Purkinje cell (primary cell): ENCODE measurements at places on chromosomes 16 and 17. TPM values are rescaled to one million over a fixed set of nuclear protein-coding genes. Genes with fewer than 3 reads are reported as not detected.

The SLFN13 gene
- not detected in 2 replicates for polyA plus RNA-seq

The SULT1A2 gene
- polyA plus RNA-seq: 0.59 and 1.7 TPM in 2 replicates

The GPR179 gene
- not detected in 2 replicates for polyA plus RNA-seq

The SOST gene
- polyA plus RNA-seq: not detected in 2 replicates

The CRYM gene
- 3.5 and 73.7 TPM in 2 replicates for polyA plus RNA-seq

The HOXB3 gene
- not detected in 2 replicates for polyA plus RNA-seq

The PYCARD gene
- 0.41 TPM in 1 of 2 replicates, not detected in the other for polyA plus RNA-seq

The MILR1 gene
- polyA plus RNA-seq: not detected in 2 replicates

The SSTR5 gene
- polyA plus RNA-seq: not detected in 2 replicates

The VEZF1 gene
- polyA plus RNA-seq: 5.4 and 7.8 TPM in 2 replicates

The TMIGD1 gene
- not detected in 2 replicates for polyA plus RNA-seq

The B4GALNT2 gene
- not detected in 2 replicates for polyA plus RNA-seq

The TEKT3 gene
- polyA plus RNA-seq: 0.92 and 5.4 TPM in 2 replicates

The KRT9 gene
- not detected in 2 replicates for polyA plus RNA-seq

The ATP2A3 gene
- polyA plus RNA-seq: 54.6 and 88.7 TPM in 2 replicates

The DNAH2 gene
- 0.16 TPM in 1 of 2 replicates, not detected in the other for polyA plus RNA-seq

The MT4 gene
- polyA plus RNA-seq: not detected in 2 replicates

The AURKB gene
- polyA plus RNA-seq: 0.82 TPM in 1 of 2 replicates, not detected in the other

The MEOX1 gene
- not detected in 2 replicates for polyA plus RNA-seq
